Activated naive CD8-positive, alpha-beta T cell treated with anti-CD3 and anti-CD28 coated beads for 36 hours (primary cell): ENCODE measurements at places on chromosomes 1 and 21. TPM values are rescaled to one million over a fixed set of nuclear protein-coding genes. Genes with fewer than 3 reads are reported as not detected.

The DTL gene
- 101 TPM for total RNA-seq

DNA sequence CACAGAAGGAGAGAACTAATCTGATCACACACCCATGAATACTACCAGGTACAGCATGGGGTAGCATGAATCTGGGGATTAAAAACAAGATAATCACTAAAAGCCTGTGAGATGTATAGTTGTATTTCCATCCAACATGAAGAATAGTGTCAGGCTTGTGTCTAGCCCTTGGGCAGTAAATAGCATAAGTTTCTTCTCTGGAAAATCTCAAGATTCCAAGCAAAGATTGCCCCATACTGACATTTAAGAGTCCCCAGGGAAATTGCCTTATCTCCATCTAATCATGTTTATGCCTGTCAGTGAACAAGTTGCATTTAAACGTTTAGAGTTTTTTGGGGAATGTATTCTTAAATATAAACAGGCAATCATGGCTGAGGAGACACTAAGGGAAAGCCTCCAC lies 109.2 kb upstream of the SERTAD4 start:
- H3K36me3 ChIP-seq = no peaks in the 10 kb centered on the region
- DNase-seq = no peak
- no peaks in the 10 kb centered on the region for H3K4me1 ChIP-seq
- H3K27ac ChIP-seq = no peak overlapping the region
- peaks cover 5% of the 10 kb centered on the region for H3K27me3 ChIP-seq
- no peak overlapping the region for H3K4me3 ChIP-seq

DNA sequence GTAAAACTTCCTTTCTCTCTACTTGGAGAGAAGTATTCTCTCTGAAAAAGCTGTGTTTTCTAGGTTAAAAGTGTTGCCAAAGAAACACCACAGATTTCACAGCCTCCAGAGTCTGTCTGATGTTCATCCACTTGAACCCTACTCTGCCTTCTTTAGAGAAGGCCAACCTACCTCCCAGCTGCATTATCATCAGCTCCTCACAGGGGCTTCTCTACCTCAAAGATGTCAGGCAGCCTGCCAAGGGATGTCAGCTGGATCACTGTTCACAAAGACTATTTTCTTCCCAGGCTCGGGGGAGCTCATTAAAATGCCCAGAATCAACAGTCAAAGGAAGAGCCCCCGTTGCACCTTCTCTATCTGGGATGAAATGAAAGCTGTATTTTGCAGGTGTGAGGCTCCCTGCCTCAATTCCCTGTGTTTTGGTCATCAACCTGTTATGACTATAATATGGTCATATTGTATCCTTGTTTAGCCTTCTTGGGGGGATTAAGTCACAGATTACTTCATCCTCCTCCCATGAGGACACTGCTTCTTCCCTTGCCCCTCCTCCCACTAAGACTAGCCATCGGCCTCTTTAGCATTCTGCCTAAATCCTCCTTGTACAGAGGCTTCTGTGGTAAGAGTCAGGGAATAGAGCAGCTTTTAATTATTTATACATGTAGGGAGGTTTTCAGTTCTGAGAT lies 25.7 kb downstream of the ANGPTL7 start:
- H3K27ac ChIP-seq = no peak overlapping the region
- H3K4me1 ChIP-seq = no peaks in the 10 kb centered on the region
- H3K36me3 ChIP-seq = peaks cover 29% of the 10 kb centered on the region
- DNase-seq = no peak

DNA sequence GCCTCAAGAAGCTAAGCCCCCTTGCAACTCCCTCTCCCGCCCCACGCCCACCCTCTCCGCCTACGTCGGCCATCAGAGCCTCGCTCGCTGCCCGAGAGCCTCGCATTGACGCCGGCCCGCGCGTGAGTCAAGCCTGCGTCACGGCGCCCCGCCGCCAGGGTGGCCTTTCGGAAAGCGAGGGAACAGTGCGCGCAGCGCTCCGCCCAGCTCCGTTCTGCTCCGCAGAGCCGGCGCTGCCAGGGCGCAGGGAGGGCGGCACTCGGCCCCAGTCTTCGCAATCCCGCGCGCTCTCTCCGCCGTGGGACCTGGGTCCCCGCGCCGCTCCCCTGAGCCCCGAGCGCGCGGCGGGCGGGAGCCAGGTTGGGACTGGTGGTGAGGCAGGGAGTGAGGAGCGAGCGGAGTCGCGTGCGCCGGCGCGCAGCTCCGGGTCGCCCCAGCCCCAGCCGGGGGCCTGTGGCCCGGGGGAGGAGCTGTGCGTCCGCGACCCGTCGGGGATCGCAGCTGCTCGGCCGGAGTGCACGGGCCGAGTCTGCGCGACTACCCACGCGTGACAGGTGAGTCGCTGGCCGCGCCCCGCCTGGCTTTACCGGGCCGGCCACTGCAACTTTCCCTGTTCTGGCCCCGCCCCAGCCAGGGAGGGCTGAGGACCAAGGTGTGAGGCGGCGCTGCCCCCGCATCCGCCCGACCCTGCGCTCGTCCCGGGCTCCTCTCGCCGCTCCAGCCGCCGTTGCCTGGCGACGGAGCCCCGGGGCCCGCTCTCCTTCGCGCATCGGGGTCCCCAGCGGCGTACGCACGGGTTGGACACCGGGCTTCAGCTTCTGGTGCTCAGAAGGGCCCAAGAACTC lies at the start of gene SLC6A17:
TSS of gene SLC6A17 (plus strand) at position 165 of the 845 bp plus-strand sequence. CDS start 16,436 bp downstream, outside the sequence.
- no peaks in the 10 kb centered on the region for H3K36me3 ChIP-seq
- H3K27ac ChIP-seq = no peak within 1 kb of the TSS
- peaks cover 53% of the 10 kb centered on the region for H3K27me3 ChIP-seq
- H3K4me3 ChIP-seq = peak within 1 kb of the TSS; percentile 12
- peaks cover 2% of the 10 kb centered on the region for H3K4me1 ChIP-seq
- DNase-seq = peak; percentile 70
